GM19239 (cell line): ENCODE measurements at places on chromosomes 12 and 14.

GRCh38 chr14:44422699-44423098 lies 84.4 kb downstream of the FSCB start:
- no peak for DNase-seq

- DNase-seq, result no peak
Observed at GRCh38 chr12:6923851-6924250, 3.9 kb upstream of the ATN1 start.

DNA sequence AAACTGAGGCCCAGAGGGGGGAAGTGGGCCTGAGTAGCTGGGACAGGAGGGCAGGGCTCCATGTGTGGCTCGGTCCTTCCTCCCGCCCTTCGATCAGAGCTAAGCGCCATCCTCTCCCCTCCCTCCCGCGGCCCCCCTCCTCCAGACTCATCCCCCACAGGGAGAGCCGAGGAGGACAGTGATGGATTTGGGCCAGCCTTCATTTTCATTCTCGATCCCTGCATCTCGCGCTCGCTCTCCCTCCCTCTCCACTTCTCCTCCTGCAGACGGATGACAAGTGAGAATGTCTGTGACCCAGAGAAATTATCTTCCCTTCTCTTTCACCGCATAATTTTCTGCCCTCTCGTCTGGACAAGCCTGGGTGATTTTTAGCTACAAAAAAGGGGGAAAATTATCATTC lies 183.3 kb downstream of the RBM19 start:
- DNase-seq, result no peak

DNA sequence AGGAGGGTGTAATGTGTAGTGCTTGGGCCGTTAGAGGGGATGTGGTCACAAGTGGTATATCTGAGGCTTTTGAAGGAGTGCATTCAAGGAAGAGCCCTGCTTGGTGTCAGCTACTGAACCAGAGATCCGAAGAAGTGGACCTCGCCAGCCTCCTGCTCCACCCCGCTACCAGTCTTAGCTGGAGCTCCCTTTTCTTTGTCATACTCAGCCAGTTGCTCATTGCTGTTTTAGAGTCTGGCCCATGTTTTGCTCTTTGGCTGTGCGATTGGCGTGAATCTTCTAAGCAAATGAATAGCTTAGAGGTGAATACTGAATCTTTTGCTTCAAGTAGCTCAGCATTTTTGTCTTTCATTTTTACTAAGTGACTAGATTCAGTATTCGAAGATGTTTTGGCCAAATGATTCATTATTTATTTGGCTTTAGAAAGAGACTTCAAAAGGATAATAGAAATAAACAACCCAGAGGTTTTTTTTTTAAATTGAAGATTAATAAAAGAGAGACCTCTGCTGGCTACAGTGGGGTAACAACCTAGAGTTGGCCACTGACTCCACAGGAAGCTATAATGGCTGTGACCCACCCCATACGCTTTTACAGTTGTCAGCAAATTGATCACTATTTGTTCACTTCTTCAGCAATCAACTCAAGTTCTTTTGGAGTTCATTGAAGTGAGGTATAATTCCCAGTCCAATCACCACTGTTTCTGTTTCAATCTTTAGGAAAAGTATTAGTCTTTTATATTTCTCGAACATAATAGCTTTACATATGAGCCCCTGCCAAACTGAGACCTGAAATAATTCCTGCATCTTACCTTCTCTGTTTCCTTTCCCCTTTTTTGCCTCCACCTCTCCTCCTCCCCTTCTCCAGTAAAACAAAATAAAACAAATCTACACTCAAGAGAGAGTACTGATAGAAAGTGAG lies 19.9 kb downstream of the CDKN1B start:
- DNase-seq, result no peak

- DNase-seq, result no peak
Observed at GRCh38 chr12:70196811-70197281, 46.4 kb upstream of the CNOT2 start.

DNA sequence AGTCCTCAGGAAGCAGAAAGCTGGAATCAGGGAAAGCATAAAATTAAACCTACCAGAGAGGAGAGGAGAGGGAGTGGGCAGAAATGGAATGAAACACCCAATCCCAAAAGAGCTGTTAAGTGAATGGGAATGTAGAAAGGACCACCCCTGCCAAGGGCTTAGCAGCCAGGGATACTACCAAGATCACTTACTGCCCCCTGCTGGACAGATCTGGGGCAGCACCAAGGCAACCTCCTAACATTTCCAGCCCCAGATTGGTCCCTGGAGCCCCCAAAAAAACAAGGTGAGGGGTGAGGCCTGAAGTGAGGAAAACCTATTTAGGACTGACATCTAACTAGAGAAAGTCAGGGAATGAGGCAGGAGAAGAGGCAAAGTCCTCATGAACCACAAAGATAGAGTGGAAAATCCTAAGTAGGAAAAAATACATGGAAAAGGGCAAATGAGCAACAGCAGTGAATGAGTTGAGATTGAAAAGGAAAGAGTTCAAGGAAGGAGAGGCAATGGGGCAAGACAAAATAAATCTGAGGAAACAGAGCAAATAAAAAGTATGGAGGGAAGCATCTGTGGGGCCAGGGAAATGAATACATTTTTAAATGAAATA lies 11.2 kb upstream of the FKBP11 start:
- DNase-seq, result peak; percentile 74

GRCh38 chr12:104942075-104942474 lies 16.0 kb downstream of the SLC41A2 start:
- no peak for DNase-seq

DNA sequence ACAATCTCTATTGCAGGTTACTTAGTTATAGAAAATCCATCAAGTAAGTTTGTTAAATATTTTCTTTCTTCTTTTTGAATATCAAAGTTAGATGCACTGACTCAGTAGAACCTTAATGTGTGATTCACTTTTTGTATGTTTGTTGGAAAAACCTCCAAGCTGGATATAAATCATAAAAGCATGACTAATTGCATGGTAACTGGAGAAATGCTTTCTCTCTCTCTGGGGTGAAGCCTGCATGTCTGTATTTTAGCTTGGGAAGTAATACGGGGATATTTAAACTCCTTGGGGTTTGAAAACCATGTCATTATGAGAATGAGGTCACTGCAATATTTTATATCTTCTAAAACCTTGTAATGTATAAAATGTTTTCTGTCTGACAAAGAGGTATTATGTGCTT lies 58.6 kb upstream of the MYF6 start:
- DNase-seq, result no peak

DNA sequence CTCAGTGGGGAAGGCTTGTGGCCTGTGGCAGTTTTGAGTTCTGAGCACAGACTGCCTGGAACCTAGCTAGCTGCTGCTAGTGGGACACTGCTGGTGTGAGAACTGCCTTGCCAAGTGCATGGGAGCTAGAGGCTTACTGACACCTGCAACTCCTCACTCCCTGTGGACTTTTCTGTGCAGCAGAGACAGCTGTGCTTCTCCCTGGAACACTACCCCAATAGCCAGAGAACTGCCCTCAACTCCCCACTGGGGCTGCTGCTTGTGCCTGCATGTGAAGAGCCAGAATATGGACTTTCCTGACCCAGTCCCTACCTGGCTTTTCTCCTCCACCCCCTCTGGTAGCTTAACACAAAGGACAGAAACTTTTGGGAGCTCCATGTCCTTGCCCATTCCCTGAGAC lies 222.6 kb downstream of the ADGRD1 start:
- DNase-seq, result no peak

GRCh38 chr12:81800298-81801148 lies 41.4 kb upstream of the PPFIA2 start:
- no peak for DNase-seq

- no peak for DNase-seq
Observed at GRCh38 chr12:108804271-108804953, 53.0 kb downstream of the SSH1 start.

DNA sequence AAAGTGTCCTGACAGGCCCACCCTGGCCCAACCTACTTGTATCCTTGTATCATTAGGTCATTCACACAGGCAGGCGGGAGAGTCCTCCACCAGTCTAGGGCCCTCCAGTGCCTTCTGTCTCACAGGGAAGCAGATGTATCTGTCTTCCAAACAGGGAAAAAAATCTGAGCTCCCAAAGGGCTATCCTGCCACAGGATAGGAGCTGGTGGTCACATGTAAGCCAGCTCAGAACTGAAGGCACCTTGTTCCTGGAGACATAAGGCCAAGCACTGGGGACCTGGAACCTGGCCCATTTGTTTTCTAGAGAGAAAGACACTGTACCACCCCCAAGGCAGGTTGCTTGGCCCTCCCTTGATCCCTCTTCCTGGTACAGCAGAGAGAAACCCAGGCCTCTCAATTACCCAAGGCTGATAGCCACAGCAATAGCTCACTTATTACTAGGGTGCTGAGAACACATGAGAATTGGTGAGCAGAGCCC lies 19.4 kb upstream of the PLEKHH1 start:
- DNase-seq, result peak; percentile 45

GRCh38 chr12:52692254-52692653 lies 11.1 kb downstream of the KRT77 start:
- no peak for DNase-seq

DNA sequence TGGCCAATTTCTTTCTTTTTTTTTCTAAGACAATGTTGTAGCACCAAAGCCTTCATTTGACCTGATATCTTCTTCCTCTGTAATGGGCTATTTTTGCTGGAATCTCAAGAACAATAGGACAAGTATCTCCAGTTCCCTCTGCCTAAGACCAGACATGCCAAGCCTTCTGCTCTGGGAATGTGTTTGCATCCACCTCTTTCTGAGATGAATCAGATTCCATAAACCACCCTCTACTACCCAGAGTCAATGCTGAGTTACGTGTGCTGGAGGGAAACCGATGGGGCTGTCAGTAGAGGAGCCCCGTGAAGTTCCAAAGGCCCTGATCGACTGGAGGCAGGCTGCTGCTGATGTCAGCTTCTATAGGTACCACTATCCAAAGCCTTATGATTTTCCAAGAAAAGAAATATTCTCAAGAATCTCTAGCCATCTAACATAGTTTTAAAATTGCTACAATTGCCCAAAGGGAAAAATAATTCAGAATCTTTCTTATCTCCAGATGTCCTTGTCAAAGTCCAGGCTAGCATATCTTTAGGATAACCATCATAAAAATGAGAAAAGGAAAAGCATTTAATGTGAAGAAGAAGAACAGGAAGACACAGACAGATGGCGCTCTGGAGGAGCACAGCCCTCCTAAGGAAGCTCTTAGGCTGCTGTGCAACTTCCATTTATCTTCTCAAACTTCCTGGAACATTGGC lies 101.9 kb downstream of the SLC8A3 start:
- DNase-seq, result peak; percentile 18

DNA sequence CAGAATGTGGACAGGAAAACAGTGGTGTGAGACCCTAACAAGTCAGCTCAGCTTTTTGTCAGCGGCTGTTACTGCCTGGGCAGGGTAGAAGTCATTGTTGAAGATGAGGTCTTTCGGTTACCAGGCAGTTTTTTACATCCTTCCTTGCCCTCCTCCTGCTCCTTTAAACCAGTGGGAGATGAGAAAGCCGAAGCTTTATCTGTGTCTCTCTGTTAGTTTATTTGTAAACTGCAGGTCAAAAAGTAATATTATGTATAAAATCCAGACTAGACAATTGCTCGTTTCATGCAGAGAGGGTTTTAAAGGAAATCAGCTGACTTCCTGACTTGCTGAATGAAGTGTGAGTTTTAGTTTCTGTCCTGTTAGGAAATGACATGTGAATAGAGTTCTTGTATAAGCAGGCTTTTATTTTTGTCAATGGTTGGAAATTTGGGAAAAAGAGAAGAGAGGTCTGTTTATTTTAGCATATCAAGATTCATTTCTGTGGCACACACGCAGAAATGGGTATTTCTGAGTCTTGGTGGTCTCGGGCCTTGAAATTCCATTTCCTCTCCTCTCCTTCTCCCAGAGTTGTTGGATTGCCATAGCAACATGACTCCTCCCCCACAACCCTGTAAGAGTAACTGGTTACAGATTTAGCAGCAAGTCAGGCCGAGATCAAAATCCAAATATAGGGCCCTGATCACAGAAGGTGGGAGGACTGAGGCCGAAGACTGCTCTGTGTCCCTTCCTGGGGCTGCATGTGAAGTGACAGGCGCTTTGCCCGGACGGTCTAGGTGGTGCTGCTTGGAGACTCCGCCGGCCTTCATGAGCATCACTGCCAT lies 60.8 kb downstream of the SAMD4A start:
- peak; percentile 38 for DNase-seq

- DNase-seq, result no peak
Observed at GRCh38 chr12:5470221-5470620, 38.3 kb downstream of the NTF3 start.

DNA sequence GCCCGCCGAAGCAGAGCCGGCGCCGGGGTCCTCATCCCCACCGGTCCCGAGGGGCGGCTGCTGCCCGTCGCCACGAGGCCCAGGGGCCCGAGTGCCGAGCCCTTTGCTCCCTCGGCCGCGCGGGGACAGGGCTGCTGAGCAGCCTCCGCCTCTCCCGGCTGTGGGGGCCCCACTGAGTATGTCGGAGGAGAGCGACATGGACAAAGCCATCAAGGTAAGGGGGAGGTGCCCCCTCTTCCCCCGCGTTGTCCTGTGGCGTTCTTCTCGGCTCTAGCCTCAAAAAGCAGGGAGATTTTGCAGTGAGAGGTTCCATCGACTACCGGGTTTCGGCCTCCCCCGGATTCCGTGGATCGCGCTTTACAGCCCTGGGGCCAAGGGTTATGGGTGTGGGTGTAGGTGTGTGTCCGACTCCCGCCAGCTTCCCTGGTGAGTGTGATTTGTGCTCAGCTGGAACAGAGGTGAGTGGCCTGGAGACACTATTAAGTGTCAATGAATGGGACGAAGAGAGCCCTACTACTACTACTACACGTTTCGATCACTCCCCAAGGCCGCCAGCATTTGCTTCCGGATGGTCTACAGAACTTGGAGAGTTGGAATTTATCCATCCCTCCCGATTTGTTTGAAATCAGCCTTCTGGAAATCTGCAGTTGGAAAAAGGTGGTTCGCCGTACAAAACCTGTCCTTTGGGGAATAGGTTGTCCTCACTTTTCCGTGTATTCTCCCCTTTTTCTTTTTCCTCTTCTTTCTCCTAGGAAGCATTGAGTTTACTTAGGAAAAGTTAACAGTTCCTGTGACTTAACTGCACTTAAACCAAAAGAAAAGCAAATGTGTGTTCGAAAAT lies 748 bp downstream of the MAPKAPK5 start:
- DNase-seq, result peak; percentile 17

- DNase-seq, result no peak
Observed at GRCh38 chr12:100908501-100908900, 113.9 kb downstream of the ANO4 start.

GRCh38 chr12:52361553-52361952 lies 5.7 kb downstream of the KRT85 start:
- DNase-seq, result no peak

DNA sequence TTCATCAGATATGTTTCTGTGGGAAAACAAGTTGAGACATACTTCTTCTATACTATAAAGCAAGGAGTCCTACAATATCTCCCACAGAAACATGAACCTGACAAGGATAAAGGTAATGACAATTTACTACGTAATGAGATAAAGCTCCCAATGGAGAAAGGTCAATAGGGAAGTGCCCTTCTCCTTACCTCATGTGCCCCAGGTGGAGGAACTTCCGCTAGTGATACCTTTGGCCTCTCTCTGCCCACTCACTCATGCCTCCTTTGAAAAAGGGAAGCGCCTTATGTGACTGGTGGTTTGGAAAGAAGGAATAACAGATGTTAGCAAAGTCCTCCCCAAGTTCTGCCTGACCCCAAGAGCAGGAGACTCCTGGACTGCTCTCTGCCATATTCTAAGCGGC lies 305.3 kb downstream of the ITPR2 start:
- no peak for DNase-seq

- no peak for DNase-seq
Observed at GRCh38 chr14:27327095-27327494, 729.3 kb upstream of the NOVA1 start.
